ENCODE measurements at places on chromosomes 12 and 14.

GRCh38 chr12:104671409-104672095 lies 214.8 kb downstream of the CHST11 start:
- peak; percentile 94 for DNase-seq

DNA sequence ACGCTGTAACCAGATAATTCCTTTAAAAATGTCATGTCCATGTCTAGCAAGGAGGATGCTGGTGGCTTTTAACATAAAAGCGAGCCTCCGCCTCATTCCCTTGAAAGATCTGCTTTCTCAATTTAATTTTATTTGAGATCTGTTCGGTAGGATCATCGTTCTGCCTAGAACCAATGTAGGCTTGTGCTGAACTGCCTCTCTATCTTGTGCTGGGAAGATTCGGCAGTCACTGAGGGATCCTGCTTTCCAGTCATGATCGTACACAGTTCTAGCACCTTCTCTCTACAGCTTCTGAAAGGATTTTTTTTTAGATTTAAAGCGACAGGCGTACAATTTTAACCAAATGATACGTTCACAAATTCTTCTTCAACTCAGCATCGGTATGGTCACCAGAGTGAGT lies 54.3 kb downstream of the PEBP1 start:
- DNase-seq = peak; percentile 33

DNA sequence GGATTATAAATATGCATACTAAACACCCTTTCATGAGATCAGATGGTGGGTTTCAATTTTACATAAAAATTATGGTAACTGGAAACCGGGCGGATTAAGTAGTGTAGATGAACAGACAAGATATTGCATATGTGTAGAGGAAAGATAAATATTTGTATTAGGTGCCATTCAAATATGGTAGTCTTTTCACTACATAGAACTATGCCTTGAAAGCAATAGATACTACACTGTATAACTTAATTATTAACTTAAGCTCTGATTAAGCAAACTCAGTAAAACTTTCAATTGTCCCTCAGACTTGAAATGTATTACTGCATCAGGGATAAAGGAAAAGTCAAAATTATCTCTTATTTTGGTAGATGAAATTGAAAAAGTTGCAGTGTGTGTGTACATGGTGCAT lies 1.9 kb downstream of the PTPN21 start:
- DNase-seq = no peak

GRCh38 chr14:91869556-91869955 lies 2.2 kb upstream of the TC2N start:
- no peak for DNase-seq

GRCh38 chr12:68381476-68382219 lies 49.5 kb upstream of the MDM1 start:
- no peak for DNase-seq

DNA sequence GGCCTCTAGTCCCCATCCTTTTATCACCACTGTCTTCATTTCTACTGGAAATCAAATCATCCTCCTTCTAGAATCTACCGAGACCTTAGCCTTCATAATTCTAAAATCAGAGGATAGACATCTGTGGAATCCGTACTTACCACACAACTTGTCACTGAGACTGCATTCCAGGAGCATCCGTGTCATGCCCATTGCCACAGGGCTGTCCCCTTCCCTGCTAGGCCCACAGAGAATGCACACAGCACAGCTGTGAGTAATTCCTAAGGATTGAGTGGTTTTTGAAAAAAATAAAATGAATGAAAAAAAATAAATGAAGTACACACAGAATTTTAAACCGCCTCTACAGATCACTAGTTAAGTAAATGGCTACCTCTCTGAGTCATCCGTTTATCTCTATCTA lies 21.0 kb upstream of the MAGOHB start:
- DNase-seq = peak; percentile 98

DNA sequence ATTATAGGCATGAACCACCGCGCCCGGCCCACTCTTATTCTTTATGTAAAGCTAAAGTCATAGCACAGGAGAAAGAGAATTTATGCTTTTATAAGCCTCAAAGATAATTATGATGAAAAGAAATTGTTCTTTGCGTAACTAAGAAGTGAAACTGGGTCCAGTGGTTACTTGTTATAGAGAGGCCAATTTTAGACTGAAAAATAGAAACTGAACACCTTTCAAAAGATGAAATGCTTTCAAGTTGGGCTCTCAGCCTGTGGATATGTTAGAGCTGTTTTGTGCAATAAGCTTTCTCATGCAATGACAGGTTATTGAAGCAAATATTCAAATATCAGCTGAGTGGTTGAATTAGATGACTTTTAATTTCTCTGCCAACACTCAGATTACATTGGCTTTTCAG lies 7.9 kb downstream of the TMEM253 start:
- DNase-seq = no peak

GRCh38 chr12:128949086-128949485 lies 95.8 kb downstream of the GLT1D1 start:
- DNase-seq = no peak

GRCh38 chr12:14896521-14897169 lies 11.0 kb upstream of the MGP start:
- DNase-seq = peak; percentile 48

GRCh38 chr12:12776261-12776660 lies 9.2 kb upstream of the APOLD1 start:
- DNase-seq = no peak

GRCh38 chr12:29778531-29778930 lies 5.2 kb downstream of the TMTC1 start:
- no peak for DNase-seq

- no peak for DNase-seq
Observed at GRCh38 chr14:104331871-104332605, 193.7 kb downstream of the KIF26A start.

- no peak for DNase-seq
Observed at GRCh38 chr12:120067084-120067869, 49.3 kb downstream of the RAB35 start.

GRCh38 chr14:101711041-101711856 lies 50.3 kb upstream of the PPP2R5C start:
- no peak for DNase-seq

DNA sequence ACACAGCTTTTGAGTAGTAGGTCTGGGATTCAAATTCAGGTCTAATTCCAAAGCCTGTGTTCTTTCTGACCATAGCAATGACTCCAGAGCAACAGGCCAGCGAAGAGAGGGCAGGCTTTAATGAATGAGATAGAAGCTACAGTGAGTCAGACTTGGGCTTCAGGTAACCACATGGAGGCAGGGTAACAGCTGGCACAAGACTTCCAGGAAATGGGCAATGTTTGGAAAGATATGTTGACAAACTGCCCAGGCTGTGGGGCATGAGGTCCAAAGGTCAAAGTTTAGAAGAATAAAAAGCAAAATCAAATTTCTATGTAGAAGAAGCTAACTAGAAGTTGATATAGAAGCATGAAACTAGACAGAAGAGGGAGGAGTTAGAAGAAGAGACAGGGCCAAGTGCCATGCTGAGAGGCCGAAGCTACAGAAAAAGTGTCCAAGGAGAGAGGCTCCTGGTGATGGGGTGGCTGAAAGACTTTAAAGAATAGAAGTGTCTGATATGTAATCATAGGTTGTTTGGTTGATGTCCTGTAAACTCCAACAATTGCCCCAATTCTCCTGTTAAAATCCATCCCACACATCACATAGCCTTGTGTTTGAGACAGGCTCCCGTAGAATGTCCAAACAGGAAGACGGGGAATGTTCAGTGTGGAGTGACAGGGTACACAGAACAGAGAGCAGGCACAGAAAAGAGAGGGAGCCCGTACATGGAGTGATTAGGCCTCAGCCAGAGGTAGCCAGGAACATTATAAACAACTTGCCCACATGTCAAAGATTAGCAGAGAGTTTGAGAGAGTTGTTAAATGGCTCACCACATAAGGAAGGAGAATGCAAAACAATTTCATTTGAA lies 384.7 kb downstream of the CCDC91 start:
- DNase-seq = no peak

- DNase-seq = peak; percentile 68
Observed at GRCh38 chr14:58077621-58078020, 74.4 kb downstream of the ARMH4 start.

GRCh38 chr14:35285168-35286002 lies 6.8 kb upstream of the PSMA6 start:
- no peak for DNase-seq

GRCh38 chr12:73307260-73307659 lies 1035.1 kb downstream of the TRHDE start:
- no peak for DNase-seq

DNA sequence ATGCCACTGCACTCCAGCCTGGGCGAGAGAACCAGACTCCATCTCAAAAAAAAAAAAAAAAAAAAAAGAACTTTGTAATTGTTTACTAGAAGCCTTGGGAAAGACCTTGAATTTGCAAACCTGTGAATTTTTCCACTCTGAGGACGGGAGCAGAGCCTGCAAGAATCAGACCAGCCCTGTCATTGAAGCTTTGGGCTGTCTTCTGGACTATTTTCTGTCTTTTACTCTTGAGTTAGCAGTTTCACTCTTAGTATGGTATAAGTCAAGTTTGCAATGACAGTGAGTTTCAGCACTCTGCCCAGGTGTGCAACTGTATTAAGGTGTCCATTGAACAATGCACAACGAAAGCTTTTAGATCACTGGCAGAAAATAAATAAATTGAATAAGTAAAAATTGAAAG lies 81.4 kb upstream of the KRAS start:
- DNase-seq = no peak

- DNase-seq = no peak
Observed at GRCh38 chr12:12461923-12462315, 100.7 kb downstream of the DUSP16 start.

DNA sequence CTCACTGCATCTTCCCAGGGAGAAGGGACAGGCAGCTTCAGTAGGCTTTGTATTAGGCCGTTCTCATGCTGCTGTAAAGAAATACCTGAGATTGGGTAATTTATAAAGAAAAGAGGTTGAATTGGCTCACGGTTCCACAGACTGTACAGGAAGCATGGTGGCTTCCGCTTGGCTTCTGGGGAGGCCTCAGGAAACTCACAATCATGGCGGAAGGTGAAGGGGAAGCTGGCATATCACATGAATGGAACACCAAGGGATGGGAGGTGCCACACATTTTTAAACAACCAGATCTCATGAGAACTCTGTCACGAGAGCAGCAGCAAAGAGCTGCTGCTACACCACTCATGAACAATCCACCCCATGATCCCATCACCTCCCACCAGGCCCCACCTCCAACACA lies 182.2 kb upstream of the SFSWAP start:
- no peak for DNase-seq

- DNase-seq = no peak
Observed at GRCh38 chr12:44929236-44929885, 53.2 kb upstream of the NELL2 start.

GRCh38 chr12:42421844-42422779 lies 96.1 kb downstream of the PPHLN1 start:
- peak; percentile 74 for DNase-seq

GRCh38 chr12:85310456-85311076 lies 30.5 kb downstream of the ALX1 start:
- DNase-seq = peak; percentile 0

GRCh38 chr14:65731933-65732506 lies 319.5 kb downstream of the FUT8 start:
- no peak for DNase-seq

DNA sequence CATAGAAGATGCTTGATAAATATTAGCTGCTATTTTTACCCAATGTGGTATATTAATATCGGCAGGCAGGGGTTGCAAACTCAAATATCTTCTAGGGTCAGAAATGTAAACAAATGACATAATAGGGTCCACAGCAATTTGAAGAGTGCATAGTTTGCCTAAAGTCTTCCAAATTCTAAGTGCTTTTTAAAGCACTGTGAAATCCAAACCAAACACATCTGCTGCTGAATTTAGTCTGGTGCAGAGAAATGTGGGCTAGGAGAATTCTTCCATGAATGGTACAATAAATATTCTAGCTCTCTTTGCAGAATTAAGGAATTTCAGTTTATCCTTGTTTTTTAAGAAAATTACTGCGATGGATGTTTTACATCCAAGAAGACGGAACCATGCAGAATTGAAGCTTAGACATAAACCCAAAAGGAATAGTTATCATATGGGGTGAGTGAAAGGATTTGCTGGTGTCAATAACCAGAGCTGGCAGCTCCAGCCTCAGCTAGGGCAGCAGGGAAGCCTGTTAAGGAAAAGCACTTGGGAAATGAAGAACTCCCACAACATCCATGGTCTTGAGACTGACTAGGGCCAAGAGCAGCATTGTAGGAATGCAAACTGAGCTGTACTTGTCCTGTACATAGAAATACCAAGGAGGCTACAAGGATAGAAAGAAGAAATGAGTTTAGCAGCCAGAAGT lies 65.5 kb downstream of the PTPRR start:
- DNase-seq = no peak

GRCh38 chr14:94115058-94115591 lies 4.6 kb downstream of the IFI27 start:
- DNase-seq = no peak

DNA sequence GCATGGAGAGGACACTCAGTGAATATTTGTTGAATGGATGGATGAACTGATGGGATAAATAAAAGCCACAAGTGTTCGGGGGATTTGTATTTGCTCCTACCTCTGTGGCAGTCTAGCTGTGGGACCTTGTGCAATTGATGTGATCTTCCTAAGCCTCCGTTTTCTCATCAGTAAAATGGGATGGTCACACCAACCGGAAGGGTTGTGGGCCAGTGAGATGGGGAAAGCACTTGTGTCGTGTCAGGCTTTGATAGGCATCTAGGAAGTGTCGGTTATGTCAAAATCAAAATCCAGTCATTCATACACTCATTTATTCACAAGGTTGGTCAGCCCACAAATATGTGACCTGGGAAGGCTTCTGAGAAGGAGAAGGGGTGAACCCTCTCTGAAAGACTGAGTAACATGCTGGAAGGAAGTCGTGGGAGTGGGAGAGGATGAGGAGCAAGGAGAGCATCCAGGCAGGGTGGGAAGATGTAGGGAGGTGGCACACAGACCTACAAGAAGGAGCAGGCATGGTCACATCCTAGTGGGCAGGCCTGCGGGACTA lies 7.8 kb upstream of the SERPINA9 start:
- peak; percentile 71 for DNase-seq

DNA sequence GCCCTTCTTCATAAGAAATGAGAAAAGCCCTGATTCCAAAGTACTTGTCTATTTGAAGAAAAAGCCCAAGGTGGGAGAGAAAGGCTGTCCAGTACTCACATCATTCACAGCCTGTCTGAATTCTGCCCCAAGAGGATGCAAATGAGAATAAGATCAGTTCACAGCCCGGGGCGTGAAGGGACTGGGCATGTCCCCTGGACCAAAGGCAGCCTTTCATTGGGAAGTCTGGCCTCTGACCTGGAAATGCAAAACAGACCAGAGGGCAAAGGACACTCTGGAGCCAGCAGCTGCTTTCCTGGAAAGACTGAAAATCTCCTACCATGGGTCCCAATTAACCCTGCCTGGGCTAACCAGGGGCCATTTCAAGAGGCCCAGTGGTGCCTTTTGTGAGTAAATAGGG lies 191.2 kb upstream of the PELI2 start:
- DNase-seq = no peak
